ENCODE measurements at places on chromosomes 4 and X. TPM values are rescaled to one million over a fixed set of nuclear protein-coding genes. Genes with fewer than 3 reads are reported as not detected.

MEPE gene
- not detected for total RNA-seq

DSPP gene
- not detected for total RNA-seq

POU4F2 gene
- not detected for total RNA-seq

GRCh38 chr4:2177443-2178093 is 64.4 kb downstream of the HAUS3 start:
- no peaks in the 10 kb centered on the region for H3K27me3 ChIP-seq
- no peak overlapping the region for H3K4me3 ChIP-seq
- H3K4me1 ChIP-seq: no peaks in the 10 kb centered on the region
- DNase-seq: no peak
- H3K27ac ChIP-seq: no peak overlapping the region
- no peaks in the 10 kb centered on the region for H3K36me3 ChIP-seq

DNA sequence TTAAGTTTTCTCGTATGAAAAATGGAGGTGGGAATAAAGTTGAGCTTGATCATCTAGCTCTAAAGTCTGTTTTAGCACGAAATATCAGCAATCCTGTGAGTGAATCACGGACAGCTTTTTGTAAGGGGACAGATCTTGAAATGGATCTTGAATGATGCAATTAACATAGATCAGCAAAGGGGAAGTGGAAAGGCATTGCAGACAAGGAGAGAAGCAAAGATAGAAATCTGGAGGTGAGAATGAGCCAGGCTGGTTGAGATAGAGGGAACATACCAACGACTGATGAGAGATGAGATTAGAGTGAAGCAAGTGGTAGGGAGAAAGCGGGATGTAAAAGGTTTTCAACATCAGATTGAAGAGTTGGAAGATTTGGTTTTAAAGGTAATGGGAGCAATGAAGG is 4.6 kb upstream of the DGKK start:
- no peak overlapping the region for H3K27ac ChIP-seq
- no peak overlapping the region for H3K4me3 ChIP-seq
- no peaks in the 10 kb centered on the region for H3K4me1 ChIP-seq
- DNase-seq: no peak
- no peaks in the 10 kb centered on the region for H3K36me3 ChIP-seq

DNA sequence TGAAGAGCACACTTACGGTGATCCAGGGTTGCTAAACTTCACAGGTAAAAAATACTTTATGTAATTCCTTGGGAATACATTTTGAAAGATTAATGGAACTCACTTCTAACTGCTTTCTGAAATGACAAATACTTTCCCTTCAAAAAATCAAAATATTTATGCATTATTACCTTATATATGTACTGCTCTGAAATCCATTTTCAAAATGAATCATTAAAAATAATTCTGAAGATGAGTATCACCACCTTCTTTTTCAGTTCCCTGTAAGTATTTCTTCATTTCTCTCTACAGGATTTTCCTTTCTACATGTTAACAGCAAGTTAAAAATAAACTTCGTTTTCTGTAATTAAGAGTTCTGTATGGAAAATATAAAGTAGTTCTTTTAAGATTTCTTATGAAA is 428.6 kb downstream of the TMA16 start:
- H3K36me3 ChIP-seq: no peaks in the 10 kb centered on the region
- no peaks in the 10 kb centered on the region for H3K27me3 ChIP-seq
- no peak overlapping the region for H3K27ac ChIP-seq
- DNase-seq: no peak
- H3K4me3 ChIP-seq: no peak overlapping the region
- no peaks in the 10 kb centered on the region for H3K4me1 ChIP-seq

GRCh38 chrX:123961268-123962005 is at the start of gene STAG2:
Gene STAG2 (plus strand): TSS chrX:123961706. CDS start chrX:124022628, 60,922 bp downstream.
- H3K36me3 ChIP-seq: no peaks in the 10 kb centered on the region
- peak within 1 kb of the TSS; percentile 52 for H3K4me3 ChIP-seq
- no peaks in the 10 kb centered on the region for H3K4me1 ChIP-seq
- peak within 1 kb of the TSS; percentile 99 for H3K27ac ChIP-seq
- H3K27me3 ChIP-seq: no peaks in the 10 kb centered on the region

DNA sequence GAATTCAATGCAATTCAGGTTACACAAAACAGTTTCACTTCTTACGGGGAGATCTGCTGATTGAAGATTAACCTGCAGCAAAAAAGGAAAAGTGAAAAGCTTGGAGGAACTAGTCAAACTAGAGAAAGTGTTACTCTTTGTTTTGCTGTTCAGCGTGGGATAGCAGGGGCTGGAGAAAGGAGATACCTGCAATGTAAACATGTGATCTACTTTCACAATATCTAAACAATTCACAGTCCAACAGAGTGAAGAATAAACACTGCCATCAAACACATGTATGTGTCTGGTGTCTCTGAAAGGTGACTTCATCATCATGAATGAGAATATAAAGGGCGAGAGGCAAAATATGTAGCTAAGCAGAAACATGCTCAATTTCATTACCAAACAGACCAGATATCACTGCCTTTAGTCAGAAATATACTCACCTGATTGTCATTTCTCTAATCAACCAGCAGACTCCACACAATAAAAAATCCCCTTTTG is 26.4 kb downstream of the NIPAL1 start:
- H3K27ac ChIP-seq: no peak overlapping the region
- no peaks in the 10 kb centered on the region for H3K27me3 ChIP-seq
- DNase-seq: no peak
- H3K4me3 ChIP-seq: no peak overlapping the region
- no peaks in the 10 kb centered on the region for H3K4me1 ChIP-seq

GRCh38 chr4:155072417-155072816 is 136.0 kb upstream of the NPY2R start:
- no peaks in the 10 kb centered on the region for H3K36me3 ChIP-seq
- no peak overlapping the region for H3K27ac ChIP-seq
- no peak overlapping the region for H3K4me3 ChIP-seq
- H3K4me1 ChIP-seq: no peaks in the 10 kb centered on the region
- no peaks in the 10 kb centered on the region for H3K27me3 ChIP-seq
- no peak for DNase-seq

- no peaks in the 10 kb centered on the region for H3K4me1 ChIP-seq
- H3K4me3 ChIP-seq: no peak overlapping the region
- no peak overlapping the region for H3K27ac ChIP-seq
- H3K36me3 ChIP-seq: no peaks in the 10 kb centered on the region
Measured at GRCh38 chr4:181281451-181281850, 961.8 kb upstream of the TENM3 start.

GRCh38 chrX:5791721-5792120 is 436.9 kb downstream of the NLGN4X start:
- DNase-seq: no peak
- H3K27ac ChIP-seq: no peak overlapping the region
- no peaks in the 10 kb centered on the region for H3K27me3 ChIP-seq
- no peaks in the 10 kb centered on the region for H3K36me3 ChIP-seq
- H3K4me1 ChIP-seq: no peaks in the 10 kb centered on the region

DNA sequence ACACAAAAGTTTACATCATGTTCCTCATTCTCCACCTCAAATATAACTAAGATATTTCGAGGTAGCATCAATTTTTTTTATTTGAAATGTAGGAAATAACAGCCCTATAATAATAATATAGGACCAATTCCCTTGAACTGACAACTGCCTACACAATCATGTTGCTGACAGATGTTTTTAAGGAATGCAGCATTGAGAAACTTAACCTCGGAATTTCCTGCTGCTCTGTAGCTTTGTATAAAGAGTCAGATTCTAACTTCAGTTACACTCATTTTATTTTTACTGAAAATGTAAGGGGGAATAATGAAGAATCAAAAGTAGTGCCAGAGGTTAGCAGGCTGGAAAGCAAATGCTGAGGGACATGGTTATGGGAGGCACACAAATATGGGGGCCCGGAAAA is 235.8 kb downstream of the RBMX2 start:
- H3K27me3 ChIP-seq: no peaks in the 10 kb centered on the region
- no peak overlapping the region for H3K27ac ChIP-seq
- H3K4me1 ChIP-seq: no peaks in the 10 kb centered on the region
- no peak overlapping the region for H3K4me3 ChIP-seq
- no peaks in the 10 kb centered on the region for H3K36me3 ChIP-seq

DNA sequence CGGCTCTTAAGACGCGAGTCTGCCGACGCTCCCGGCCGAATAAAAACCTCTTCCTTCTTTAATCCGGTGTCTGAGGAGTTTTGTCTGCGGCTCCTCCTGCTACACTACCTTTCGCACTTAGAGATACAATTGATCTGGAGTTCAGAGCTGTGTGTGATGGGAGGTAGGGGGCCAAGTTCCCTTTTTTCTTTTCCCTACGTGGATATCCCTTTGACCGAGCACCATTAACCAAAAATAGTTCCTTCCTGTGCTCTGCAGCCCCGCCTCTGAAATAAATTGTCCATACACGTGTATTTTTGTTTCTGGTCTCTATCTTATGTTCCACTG is 555 bp upstream of the PGM2 start:
- no peak for DNase-seq
- peak overlapping the region; percentile 86 for H3K27ac ChIP-seq
- H3K4me3 ChIP-seq: peak overlapping the region; percentile 95

DNA sequence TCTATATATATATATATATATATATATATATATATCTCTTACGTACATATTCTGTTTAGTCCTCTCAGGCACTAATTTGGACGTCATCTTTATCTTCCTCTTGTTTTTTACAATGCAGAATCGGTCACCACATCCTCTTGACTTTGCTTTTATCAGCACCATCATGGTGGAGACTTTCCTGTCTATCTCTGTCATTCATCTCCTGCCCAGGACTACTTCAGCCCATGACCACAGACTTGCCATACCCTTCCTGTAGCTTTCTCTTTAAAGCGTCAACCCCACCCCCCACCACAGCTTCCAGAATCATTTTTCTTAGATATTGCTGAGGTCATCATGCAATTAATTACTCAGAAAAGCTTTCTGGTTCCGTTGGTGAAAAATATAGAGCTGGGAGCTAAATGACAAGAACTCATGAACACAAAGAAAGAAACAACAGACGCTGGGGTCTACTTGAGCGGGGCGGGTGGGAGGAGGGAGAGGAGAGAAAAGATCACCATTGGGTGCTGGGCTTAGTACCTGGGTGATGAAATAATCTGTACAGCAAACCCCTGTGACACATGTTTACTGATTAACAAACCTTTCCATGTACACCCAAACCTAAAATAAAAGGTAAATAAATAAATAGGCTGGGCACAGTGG is 30.5 kb upstream of the PRKX start:
- no peak overlapping the region for H3K27ac ChIP-seq
- H3K27me3 ChIP-seq: no peaks in the 10 kb centered on the region
- H3K36me3 ChIP-seq: no peaks in the 10 kb centered on the region
- no peak overlapping the region for H3K4me3 ChIP-seq
- no peaks in the 10 kb centered on the region for H3K4me1 ChIP-seq

Measured in uterus (tissue), 4 donors.